ENCODE measurements at places on chromosomes 16 and 17.

DNA sequence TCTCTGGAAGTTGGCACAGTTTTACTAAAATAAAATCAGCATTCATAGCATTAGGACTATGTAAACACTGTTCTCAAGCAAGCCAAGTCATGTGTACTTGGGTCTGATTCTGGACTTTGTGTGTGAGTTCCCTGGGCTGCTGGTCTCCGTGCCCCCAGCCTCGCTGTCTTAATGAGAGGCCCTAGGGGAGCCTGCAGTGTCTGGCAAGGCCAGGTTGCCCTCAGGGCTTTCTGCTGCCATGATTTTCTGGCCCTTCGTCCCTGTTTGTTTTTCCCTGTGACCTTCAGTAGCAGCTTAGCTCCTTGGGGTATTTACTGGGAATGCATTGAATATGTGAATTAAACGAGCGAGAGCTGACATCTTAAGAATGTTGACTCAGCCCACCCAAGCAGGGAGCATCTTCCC is 161.8 kb downstream of the RPTOR start:
- DNase-seq, result no peak

DNA sequence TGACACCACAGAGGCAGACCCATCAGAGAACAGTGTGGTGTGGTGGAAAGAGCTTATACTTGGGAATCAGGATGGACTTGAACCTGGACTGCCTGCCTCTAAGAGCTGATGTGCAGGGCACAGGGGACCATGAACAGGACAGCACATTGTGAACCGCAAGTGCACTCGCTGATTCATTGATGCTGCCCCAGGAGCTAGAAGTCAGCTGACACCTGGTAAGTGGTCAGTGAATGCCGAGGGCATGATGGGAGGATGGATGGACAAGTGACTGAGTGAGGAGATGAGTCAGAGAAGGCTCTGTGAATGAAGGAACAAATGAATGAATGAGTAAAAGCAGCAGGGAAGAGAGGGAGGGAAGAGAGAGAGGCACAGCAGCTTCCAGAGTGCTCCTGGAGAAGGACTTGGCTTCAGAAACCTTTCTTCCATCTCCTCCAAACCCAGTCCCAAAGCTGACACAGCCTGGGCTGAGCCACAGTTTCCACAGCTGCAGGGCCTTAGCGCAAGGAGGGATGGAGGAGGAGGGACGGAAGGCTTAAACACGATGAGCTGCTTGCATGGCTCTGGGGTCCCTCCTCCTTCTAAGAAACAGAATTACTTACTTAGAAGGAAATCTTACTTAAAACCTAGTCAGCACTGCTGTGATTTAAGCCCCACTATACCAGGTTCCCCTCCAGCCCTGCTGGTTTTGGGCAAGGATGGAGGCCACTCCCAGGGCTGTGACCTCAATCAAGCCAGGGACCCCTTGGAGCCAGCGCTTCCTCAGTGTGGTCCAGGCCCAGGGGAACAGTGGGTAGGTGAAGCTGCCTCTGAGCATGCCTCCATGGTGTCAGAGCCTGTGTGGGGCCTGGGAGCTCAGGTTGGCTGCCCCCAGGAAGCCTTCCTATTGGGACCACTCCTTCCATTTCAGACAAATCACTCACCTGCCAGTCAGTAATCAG is 184.6 kb downstream of the TMEM132E start:
- DNase-seq, result no peak

DNA sequence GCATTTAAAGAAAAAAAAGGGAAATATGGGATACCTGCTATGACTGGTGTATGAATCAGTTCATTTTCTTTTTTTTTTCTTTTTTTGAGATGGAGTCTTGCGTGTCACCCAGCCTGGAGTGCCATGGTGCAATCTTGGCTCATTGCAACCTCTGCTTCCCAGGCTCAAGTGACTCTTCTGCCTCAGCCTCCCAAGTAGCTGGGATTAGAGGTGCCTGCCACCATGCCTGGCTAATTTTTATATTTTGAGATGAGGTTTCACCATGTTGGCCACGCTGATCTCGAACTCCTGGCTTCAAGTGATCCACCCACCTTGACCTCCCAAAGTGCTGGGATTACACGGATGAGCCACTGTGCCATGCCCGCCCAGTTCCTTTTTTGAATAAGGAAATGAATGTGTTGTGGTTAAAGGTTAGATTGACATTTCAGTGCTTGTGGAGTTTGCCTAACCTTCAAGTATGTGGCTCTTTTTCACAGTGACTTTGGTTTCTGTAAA is 7.7 kb downstream of the HAPSTR1 start:
- no peak for DNase-seq

GRCh38 chr17:55440391-55440790 is 18.8 kb upstream of the MMD start:
- DNase-seq, result no peak

GRCh38 chr17:17468217-17469010 is 8.4 kb upstream of the MED9 start:
- DNase-seq, result no peak

- no peak for DNase-seq
These were observed 14.5 kb downstream of the CD300LB start for GRCh38 chr17:74516561-74517328.
